ENCODE measurements at places on chromosomes 2 and 18. TPM values are rescaled to one million over a fixed set of nuclear protein-coding genes. Genes with fewer than 3 reads are reported as not detected.

GRCh38 chr2:29209551-29209950, 94.3 kb downstream of the CLIP4 start:
- no peaks in the 10 kb centered on the region for H3K27me3 ChIP-seq
- no peaks in the 10 kb centered on the region for H3K4me1 ChIP-seq
- no peaks in the 10 kb centered on the region for H3K36me3 ChIP-seq
- H3K4me3 ChIP-seq: no peak overlapping the region
- no peak overlapping the region for H3K27ac ChIP-seq

- H3K4me3 ChIP-seq: no peak overlapping the region
- H3K27ac ChIP-seq: no peak overlapping the region
- no peak for DNase-seq
- H3K27me3 ChIP-seq: no peaks in the 10 kb centered on the region
- no peaks in the 10 kb centered on the region for H3K4me1 ChIP-seq
- no peaks in the 10 kb centered on the region for H3K36me3 ChIP-seq
These were observed 25.0 kb upstream of the RNF103 start for GRCh38 chr2:86648681-86649080.

DNA sequence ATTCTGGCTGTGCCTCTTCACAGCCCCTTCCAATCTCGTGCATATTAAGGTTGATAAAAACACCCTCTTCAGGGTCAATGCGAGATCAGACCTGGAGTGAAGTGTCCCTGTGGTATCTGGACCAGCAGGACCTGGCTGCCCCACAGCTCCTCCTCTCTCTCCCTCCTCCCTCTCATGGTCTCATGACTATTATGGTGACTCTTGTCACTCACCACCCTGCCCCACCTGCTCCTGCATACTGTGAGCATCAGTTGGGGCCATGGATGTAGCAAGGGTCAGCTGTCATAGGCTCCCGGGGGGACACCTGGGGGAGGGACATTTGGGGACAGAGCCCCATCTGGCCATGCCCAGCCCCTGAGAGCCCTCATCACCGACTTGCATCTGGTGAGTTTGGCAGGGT, 50.2 kb downstream of the ODC1 start:
- no peak for DNase-seq
- H3K36me3 ChIP-seq: peaks cover 8% of the 10 kb centered on the region
- H3K27ac ChIP-seq: peak overlapping the region; percentile 84
- H3K4me1 ChIP-seq: peaks cover 85% of the 10 kb centered on the region
- H3K4me3 ChIP-seq: no peak overlapping the region
- no peaks in the 10 kb centered on the region for H3K27me3 ChIP-seq

GRCh38 chr2:237132799-237133198, 47.1 kb downstream of the COPS8 start:
- H3K27me3 ChIP-seq: no peaks in the 10 kb centered on the region
- H3K4me1 ChIP-seq: peaks cover 3% of the 10 kb centered on the region
- DNase-seq: no peak
- no peak overlapping the region for H3K27ac ChIP-seq
- no peaks in the 10 kb centered on the region for H3K36me3 ChIP-seq
- H3K4me3 ChIP-seq: no peak overlapping the region

DNA sequence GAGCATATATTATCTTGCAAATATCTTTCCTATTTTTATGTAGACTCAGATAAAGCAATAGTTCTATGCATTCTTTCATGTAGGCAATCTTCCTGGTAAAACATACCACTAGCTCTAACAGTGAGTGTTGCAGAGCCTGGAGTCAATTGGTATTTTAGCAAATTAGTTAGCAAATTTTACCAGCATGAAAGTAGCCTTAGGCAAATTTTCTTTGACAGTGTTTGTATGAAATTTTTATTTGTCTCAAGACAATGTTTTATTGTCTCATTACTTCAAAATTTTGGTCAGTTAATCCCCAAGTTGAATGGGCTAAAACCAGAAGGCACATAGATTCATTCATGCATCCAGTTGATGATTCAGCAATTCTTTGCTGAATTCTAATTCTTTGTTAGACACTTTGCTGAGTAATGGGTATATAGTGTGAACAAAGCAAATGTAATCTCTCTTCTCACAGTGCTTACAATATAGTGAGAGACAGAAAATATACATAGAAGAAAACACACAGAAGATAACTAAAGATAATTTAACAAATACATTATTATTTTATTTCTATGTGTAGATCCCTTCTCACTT, 27.1 kb downstream of the SLC38A11 start:
- no peak overlapping the region for H3K27ac ChIP-seq
- no peak overlapping the region for H3K4me3 ChIP-seq
- H3K36me3 ChIP-seq: no peaks in the 10 kb centered on the region
- H3K4me1 ChIP-seq: no peaks in the 10 kb centered on the region

DNA sequence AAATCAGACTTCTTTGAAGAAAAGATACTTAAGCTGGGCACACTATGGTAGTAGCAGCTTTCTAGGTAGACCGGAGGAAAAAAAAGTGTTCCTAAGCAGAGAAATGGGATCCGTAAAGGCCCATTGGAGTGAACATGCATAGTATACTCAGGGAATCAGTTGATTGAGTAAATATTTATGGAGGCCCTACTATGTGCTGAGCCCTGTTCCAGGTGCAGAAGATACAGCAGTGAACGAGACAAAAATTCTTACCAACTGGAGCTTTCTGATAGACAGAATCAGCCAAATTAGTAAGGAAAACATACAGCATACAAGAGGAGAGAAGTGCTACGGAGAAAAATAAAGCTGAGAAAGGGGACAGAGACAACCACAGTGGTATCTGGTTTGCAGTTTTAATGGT, 28.1 kb downstream of the CRIM1 start:
- H3K4me1 ChIP-seq: peaks cover 14% of the 10 kb centered on the region
- no peaks in the 10 kb centered on the region for H3K27me3 ChIP-seq
- H3K4me3 ChIP-seq: no peak overlapping the region
- no peaks in the 10 kb centered on the region for H3K36me3 ChIP-seq

- H3K27me3 ChIP-seq: no peaks in the 10 kb centered on the region
- H3K36me3 ChIP-seq: no peaks in the 10 kb centered on the region
- peak; percentile 94 for DNase-seq
- H3K4me3 ChIP-seq: peak within 1 kb of the TSS; percentile 39
- H3K4me1 ChIP-seq: peaks cover 14% of the 10 kb centered on the region
- H3K27ac ChIP-seq: peak within 1 kb of the TSS; percentile 79
These were observed at the start of gene SPAG16 for GRCh38 chr2:213284105-213285090. Gene SPAG16 (plus strand): TSS chr2:213284464.

- DNase-seq: no peak
- H3K4me3 ChIP-seq: no peak overlapping the region
- H3K4me1 ChIP-seq: no peaks in the 10 kb centered on the region
- no peak overlapping the region for H3K27ac ChIP-seq
- H3K27me3 ChIP-seq: no peaks in the 10 kb centered on the region
- no peaks in the 10 kb centered on the region for H3K36me3 ChIP-seq
These were observed 388.3 kb downstream of the NR4A2 start for GRCh38 chr2:155944218-155944617.

GRCh38 chr18:24628326-24628725, 167.9 kb downstream of the HRH4 start:
- no peak overlapping the region for H3K4me3 ChIP-seq
- no peaks in the 10 kb centered on the region for H3K4me1 ChIP-seq
- H3K27me3 ChIP-seq: no peaks in the 10 kb centered on the region
- DNase-seq: no peak
- no peaks in the 10 kb centered on the region for H3K36me3 ChIP-seq

DNA sequence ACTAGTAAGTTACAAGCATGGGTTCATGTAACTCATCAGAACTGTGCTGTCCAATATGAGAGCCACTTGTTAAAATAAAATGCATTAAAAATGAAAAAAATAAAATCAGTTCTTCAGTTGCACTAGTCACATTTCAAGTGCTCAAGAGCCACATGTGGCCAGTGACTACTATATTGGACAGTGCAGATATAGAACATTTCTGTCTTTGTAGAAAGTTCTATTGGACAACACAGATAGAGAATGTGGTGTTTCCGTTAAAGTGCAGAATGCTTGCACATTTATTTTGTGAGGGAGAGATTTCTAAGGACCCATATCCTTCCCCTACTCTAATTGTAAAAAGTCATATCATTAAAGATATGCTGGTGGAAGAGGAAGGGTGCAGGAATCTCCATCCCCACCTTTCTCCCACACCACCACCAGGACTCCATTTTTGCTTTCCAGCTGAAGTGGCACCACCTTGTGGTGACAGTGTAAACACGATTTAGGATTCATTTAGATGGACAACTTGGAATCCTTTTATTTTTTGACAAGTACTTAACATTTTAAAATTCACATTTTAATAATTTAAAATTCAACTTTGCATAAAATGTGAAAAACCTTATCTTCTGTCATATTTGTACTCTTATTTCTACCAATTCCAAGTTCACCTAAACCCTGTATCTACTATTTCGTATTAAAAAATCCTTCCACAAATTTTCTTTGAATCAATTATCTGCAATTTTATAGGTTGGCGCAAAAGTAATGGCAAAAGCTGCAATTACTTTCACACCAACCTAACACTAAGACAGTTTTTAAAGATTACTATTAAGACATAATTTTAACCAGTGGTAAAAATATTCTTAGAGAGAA, 9.4 kb upstream of the CD302 start:
- H3K27ac ChIP-seq: no peak overlapping the region
- H3K27me3 ChIP-seq: no peaks in the 10 kb centered on the region
- H3K4me3 ChIP-seq: no peak overlapping the region
- H3K36me3 ChIP-seq: no peaks in the 10 kb centered on the region

DNA sequence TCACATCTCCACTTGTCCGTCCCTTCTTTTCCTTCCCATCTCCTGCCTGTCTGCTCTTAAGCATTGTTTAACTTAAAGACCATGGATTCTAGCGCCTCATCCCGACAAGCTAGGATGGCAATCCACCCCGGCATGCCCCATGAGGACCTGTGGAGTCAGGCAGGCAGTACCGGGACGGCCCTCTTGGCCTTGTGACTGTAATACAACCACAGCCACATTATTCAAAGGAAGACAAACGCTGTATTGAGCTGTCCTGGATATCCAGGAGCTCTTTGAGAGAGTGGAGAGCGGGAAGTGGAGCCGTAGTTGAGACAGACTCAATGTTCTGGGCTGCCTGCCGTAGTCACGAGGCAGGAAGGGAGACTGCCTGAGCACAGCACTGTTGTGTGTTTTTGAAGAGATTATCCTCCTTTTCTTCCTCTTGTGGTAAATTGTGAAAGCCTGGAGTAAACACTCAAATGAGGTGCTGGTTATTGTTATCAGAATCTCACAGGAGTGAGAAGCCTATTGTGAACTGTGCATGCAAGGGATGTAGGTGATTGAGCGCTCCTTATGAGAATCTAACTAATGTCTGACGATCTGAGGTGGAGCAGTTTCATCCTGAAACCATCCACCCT, 929.8 kb upstream of the CNTNAP5 start:
- H3K27me3 ChIP-seq: no peaks in the 10 kb centered on the region
- no peaks in the 10 kb centered on the region for H3K4me1 ChIP-seq
- no peak overlapping the region for H3K27ac ChIP-seq
- H3K4me3 ChIP-seq: no peak overlapping the region

GRCh38 chr2:110858135-110858725, 125.9 kb downstream of the ACOXL start:
- H3K4me1 ChIP-seq: no peaks in the 10 kb centered on the region
- no peak overlapping the region for H3K27ac ChIP-seq
- H3K4me3 ChIP-seq: no peak overlapping the region

GRCh38 chr2:235833971-235834620, 334.1 kb downstream of the GBX2 start:
- no peaks in the 10 kb centered on the region for H3K4me1 ChIP-seq
- no peaks in the 10 kb centered on the region for H3K36me3 ChIP-seq
- H3K4me3 ChIP-seq: no peak overlapping the region
- H3K27me3 ChIP-seq: no peaks in the 10 kb centered on the region
- no peak overlapping the region for H3K27ac ChIP-seq

Gene OSR1
- total RNA-seq: 19.4 TPM

Gene KATNAL2
- 8.0 TPM for total RNA-seq

Gene ATP6V1C2
- 2.7 TPM for total RNA-seq

Gene IRS1
- 11.5 TPM for total RNA-seq

Gene GPC1
- total RNA-seq: 33.2 TPM

Gene MROH2A
- not detected for total RNA-seq

Gene ERICH2
- total RNA-seq: 19.7 TPM

Gene TOGARAM2
- 24.5 TPM for total RNA-seq

Gene CABLES1
- total RNA-seq: 43.5 TPM
